ENCODE measurements at places on chromosomes 16 and 17. TPM values are rescaled to one million over a fixed set of nuclear protein-coding genes. Genes with fewer than 3 reads are reported as not detected.

- no peak for DNase-seq
Observed at GRCh38 chr16:30528799-30529457, 2.6 kb upstream of the ZNF768 start.

PRPSAP2 gene
- 35.4 TPM for polyA plus RNA-seq

DNA sequence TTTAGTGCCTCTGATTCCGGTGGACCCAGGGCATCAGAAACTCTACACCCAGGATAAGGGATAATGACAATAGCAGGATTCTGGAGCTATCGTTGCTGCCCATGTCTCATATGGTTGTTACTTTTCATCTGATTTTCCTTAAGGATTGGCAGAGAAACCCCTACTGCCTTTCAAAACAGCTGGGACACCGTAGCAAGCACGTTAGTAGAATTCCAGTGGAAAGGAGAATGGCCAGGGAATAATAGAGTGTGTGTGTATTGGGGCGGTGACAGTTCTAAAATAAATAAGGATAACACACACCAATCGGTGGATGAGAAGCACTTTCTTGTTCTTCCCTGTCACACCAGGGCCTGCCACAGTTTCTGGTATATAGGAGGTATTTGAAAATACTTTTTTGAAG, 251.8 kb downstream of the HAPSTR1 start:
- no peak for DNase-seq

JPH3 gene
- 0.22 TPM for polyA plus RNA-seq

DNA sequence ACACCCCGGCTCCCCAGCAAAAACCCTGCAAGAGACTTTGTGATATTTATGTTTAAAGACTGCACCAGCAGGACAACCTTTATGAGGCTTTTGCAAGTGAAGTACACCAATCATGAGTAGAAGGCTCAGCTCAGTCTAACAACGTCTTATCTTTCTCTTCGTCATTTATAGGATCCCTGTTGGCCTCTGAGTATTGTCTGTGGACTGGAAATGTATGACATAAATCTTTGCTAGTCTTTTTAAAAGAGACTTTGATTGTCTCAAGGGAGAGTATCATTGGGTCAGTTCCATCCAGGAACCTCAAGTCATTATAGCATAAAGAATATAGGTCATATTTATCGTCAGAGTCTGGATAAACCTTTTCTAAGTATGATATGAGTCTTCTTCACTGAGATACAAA, 505.0 kb upstream of the SOX9 start:
- DNase-seq: no peak

KIFC3 gene
- 4.6 TPM for polyA plus RNA-seq

SLFN11 gene
- 36.0 TPM for polyA plus RNA-seq

GRCh38 chr16:58492735-58493134, 7.2 kb upstream of the NDRG4 start:
- no peak for DNase-seq

DNA sequence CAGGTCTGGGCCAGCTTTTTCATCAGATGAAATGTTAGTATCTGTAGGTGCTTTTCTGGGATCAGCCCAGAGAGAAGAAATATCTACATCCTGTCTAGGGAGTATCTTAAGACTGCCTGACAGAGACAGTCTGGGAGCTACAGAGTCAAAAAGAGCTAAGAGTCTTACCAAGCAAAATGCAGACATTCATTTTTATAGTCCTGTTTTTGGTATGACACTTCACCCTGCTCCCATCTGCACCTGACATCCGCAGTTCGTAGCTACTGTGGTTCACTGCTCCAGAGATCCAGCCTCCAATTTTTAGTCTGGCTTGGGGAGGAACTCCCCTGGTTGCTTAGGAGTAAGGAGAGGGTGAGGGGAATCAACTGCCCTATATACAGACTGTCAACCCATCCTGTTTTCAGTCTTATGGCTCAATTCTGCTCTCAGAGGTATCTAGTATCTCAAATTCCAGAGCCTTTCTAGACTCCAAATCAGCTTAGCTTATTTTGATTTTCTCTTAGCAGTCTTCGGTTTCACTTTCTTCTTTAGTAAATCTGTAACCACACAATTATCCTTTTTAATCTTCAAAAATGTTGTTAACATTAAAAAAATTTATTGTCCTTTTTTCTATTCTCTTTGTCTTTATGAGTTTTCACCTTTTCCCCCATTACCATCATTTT, 97.8 kb downstream of the TMEM100 start:
- no peak for DNase-seq

- DNase-seq: no peak
Observed at GRCh38 chr16:61014869-61015268, 1021.4 kb downstream of the CDH8 start.

- no peak for DNase-seq
Observed at GRCh38 chr17:1390432-1391367, 9.3 kb downstream of the YWHAE start.

DNA sequence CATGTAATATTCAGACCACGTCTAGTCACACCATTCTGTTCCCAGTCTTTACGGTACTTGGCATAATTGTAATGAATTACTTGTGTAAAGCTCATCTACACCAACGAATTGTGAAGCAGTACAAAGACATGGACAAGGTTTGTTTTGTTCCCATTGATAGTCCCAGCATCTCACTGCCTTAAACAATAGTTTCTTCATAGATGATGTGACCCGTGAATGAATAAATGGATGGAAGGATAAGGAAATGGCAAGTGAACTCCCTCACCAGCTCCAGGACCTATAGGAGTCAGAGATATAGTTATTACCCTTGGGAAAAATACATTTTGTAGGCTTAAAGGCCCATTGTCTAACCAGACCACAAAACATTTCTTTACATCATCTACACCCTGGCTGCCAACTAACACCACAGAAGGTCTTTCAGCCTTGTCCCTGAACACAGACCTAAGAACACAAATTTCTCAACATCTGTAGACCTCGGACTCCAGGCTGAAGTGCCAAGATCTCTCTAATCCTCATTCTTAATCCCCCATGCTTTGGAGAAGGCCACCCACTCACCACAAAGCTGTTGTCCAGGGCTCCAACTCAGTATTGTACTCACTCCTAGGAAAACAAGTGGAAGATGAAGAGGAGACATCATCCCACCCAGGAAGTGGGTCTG, 38.2 kb downstream of the MAF start:
- no peak for DNase-seq

- no peak for DNase-seq
Observed at GRCh38 chr17:34865716-34866115, 95.5 kb downstream of the CCT6B start.

DNA sequence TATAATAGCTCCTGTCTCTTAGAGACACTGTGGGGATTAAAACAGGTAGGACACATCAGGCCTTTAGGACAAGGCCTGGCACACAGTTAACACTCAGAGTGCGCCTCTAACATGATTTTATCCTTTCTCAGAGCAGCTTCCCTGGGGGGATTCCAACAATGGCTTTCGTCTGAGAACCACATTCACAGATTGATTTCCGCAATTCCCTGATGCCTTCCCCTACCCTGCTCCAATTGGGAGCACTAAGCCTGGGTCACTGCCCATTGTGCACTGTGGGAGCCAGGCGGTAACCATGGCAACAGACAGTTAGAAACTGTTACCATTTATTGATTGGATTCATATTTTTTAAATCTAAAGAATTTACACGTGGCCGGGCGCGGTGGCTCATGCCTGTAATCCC, 5.9 kb upstream of the ALKBH5 start:
- DNase-seq: no peak

DNA sequence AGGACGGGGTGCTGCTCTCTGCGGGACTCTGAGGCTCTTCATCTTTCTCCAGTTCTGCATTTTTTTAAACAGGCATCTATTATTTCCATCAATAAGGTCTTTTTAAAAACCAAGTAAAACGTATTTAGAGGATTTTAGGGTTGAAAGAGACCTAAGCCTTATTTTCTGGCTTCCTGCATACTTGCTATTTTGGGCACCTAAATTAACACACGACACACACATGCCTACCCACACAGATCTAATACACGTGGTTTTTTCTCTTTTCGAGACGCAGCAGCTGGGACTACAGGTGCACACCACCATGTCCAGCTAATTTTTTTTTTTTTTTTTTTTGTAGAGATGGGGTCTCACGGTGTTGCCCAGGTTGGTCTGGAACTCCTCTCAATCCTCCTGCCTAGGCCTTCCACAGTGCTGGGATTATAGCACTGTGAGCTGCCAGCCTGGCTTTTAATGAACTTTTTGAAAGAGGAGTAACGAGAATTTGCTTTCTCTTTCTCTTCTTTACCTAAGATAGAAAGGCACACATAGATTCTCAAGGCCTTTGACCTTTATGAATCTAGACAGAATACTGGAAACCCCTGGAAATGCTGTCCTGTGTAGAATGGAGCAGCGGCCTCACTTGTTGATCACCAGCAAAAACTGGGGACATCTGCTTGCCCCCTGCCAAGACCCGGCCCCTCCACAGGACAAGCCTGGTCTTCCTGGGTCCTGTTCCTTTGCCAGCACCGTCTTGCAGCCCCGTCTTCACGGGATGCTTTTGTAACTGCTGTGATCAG, 13.8 kb downstream of the DNAAF8 start:
- DNase-seq: no peak

GALNS gene
- 40.4 TPM for polyA plus RNA-seq

- DNase-seq: no peak
Observed at GRCh38 chr17:51124640-51125503, 4.2 kb upstream of the SPAG9 start.

HS3ST3A1 gene
- polyA plus RNA-seq: 2.2 TPM

SLC13A5 gene
- polyA plus RNA-seq: 0.45 TPM

GRCh38 chr16:27154705-27155521, 48.4 kb upstream of the KDM8 start:
- DNase-seq: peak; percentile 48

DNA sequence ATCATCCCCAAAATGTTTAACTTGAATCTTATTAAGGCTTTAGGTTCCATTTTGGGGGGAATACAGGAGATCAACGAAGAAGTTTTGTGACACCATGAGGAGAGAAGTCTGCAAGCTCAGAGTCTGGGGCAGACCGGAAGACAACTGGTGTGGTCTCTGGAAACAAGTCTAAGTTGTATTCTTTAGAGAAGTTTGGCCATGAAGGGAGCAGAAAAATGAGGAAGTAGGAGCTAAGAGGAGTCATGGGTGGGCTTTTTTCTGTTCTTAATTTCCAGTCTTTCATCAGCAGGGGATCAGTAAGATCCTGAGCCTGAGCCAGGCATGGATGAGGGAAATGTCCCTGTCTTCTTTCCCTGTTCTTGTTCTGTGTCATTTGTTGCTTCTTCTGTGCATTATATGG, 35.8 kb upstream of the NF1 start:
- DNase-seq: no peak

EME1 gene
- 0.63 TPM for polyA plus RNA-seq

DNA sequence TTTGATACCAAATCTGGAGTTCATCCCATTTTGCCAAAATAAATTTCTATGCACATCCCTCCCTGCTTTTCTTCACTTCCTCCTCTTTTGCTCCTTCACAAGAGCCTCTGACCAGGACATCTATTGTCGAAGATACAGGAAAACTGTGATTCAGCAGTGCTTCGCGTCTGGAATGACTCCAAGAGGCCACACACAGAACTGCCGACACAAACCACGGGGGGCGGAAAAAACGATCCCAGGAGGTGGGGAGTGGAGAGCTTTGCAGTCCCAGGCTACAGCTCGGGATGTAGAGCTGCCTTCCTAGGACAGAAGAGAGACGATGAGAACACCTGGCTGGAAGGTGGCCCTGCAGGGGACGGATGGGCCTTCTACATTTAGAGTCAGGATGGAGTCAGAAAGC, 102.8 kb downstream of the XYLT1 start:
- no peak for DNase-seq

CAMKK1 gene
- polyA plus RNA-seq: 2.8 TPM

KRTAP4-5 gene
- polyA plus RNA-seq: not detected

DNA sequence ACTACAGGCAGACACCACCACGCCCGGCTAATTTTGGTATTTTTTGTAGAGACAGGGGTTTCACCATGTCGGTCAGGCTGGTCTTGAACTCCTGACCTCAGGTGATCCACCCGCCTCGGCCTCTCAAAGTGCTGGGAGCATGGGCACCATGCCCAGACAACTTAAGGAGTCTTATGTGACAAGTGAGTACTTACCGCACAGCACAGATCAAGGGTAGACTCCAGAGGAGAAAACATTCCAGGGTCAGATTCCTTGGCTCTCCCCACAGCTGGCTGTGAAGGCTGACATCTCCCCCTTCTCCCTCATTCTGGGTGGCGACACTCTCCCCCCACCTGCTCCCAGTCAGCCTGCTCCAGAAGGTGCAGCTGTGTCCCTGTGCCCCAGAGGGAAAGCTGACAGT, 10.6 kb downstream of the ZSCAN10 start:
- DNase-seq: no peak

EMP2 gene
- 114 TPM for polyA plus RNA-seq

- DNase-seq: no peak
Observed at GRCh38 chr16:1341495-1342420, 8.3 kb downstream of the BAIAP3 start.

DNA sequence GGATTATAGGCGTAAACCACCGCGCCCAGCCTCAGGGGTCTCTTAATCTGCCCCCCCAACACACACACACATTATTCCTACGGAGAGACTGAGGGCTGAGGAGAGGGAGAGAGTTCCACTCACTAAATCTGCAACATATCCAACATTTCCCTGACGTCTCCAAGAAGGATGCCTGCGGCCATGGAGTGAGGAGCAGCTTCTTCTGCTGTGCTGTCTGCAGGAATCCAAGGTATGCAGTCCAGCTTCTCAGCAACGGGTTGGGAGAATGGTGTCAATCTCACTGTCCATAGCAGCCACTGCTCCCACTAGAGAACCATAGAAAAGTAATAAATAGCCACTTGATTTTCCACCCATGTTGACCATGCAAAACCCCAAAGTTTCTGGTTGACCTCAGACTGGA, 5.1 kb upstream of the PLXDC1 start:
- no peak for DNase-seq

- DNase-seq: no peak
Observed at GRCh38 chr17:58224315-58224714, 5.3 kb upstream of the MKS1 start.

TOX3 gene
- polyA plus RNA-seq: 0.38 TPM

- DNase-seq: no peak
Observed at GRCh38 chr16:3640632-3641501, 13.6 kb upstream of the DNASE1 start.

NMRAL1 gene
- 15.0 TPM for polyA plus RNA-seq

GRCh38 chr16:9578459-9578858, 487.0 kb downstream of the HAPSTR1 start:
- DNase-seq: no peak

MYH8 gene
- polyA plus RNA-seq: not detected

- no peak for DNase-seq
Observed at GRCh38 chr16:23687034-23687808, 8.5 kb downstream of the PLK1 start.
